Retina (tissue), 1 donor: ENCODE measurements at places on chromosomes 7 and 10.

GRCh38 chr7:156158693-156159092 is 346.4 kb upstream of the SHH start:
- no peak for DNase-seq

- DNase-seq: no peak
These were observed 2.2 kb upstream of the ASCC1 start for GRCh38 chr10:72218325-72218724.

DNA sequence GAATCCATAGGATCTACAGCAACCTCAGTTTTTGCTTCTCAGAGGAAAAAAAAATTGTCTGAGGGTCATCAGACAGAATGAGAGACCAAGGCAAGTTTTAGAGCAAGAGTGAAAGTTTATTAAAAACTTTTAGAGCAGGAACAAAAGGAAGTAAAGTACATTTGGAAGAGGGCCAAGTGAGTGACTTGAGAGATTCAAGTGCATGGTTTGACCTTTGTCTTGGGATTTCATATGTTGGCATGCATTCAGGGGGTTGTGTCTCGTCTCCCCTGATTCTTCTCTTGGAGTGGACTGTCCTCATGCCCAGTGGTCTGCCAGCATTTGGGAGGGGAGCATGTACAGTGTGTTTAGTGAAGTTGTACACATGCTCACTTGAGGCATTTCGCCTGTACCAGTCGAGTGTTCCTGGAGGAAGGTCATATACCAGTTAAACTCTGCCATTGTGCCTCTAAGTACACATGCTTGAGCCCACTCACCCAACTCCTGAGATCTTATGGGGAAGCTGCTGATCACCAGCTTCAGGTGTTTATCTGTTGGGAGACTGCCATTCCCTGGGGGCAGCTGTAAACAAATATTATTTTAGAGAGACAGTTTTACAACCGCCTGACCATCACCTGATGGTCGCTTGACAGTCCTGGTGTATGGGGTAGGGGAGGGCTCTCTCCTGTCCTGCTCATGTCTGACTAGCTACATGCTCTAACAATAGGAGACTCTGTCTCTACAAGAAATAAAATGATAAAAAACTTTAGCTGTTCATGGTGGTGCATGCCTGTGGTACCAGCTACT is 109.4 kb downstream of the EEPD1 start:
- no peak for DNase-seq

DNA sequence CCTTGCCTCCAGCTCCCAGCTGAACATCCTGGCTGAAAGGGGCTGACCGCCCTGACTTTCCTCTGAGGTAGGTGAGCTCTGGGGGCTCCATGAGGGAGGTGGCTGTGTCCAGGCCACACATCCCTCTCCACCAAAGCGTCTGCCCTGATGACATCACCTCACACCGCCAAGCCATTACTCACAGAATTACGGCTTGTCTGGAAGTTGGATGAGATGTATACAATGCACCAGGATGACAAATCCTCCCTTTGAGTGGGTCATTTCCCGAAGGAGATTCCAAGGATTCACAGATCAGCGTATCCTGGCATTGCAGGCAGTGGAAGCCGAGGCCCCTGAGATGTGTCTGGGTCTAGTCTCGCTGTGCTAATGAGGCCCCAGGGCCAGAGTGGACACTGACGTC is 15.1 kb upstream of the RET start:
- no peak for DNase-seq

DNA sequence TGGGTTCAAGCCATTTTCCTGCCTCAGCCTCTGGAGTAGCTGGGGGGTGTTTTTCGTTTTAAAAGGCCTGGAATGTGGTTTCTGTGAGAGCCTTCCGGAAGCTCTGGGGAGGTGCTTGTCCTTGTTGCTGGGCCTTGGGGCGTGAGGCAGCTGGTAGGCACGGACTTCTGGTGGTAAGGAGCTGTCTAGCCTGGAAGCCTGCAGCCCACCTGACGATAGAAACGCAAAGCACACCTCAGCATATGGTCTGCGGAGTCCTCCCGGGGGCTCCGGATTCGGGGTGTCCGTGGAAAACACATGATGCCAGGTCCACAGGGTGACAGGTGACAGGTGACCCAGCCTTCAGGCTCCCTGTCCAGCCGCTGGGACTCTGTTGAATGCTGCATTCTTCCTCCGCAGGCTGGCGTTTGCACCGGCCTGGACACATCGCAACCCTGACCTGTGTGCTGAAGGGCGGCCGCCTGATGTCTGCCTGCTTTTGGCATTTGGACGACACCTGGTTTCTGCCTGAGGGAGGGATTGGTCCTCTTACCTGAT is 37.3 kb downstream of the INPP5A start:
- DNase-seq: peak; percentile 63

- DNase-seq: no peak
These were observed 143.1 kb downstream of the WDR37 start for GRCh38 chr10:1199345-1199673.

DNA sequence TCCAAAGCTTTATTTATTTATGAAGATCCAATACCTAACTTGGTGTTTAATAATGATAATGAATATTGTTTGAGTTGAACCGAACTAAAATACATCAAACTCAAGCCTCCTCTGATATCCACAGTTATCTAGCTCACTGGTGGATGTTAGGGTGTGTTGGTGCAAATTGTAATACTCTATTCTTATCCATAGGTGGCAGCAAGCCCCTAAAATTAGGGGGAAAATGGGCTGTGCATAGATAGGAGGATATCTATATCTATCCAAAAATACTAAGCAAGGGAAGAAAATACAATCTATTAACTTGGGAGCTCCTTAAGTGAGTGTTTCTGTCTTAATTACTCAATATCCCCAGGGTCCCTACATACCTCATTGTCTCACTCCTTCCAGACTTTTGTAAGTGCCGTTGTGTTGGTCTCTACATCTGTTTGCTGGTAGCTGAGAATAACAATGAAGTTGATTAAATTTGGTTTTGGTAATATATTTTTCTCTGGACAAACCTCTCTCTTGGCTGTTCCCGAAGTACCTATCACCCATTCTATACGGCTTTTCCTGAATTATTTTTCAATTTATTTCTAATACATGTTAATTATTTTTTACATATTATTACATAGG is 55.0 kb upstream of the VWDE start:
- peak; percentile 18 for DNase-seq

DNA sequence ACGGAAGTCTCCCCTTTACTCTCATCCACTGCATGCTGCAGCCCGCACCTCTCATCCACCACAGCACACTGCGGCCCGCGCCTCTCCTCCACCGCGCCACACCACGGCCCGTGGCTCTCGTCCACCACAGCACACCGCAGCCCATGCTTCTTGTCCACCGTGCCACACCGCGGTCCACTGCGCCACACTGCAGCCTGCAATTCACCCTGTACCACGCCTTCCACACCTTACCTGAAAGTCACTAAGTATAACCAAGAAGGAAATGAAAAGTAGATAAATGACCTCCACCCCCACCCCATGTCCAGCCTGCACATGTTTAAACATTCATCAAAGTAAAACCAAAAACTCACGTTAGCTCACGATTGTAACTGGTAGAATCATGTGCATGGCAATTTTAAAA is 176.1 kb downstream of the DIP2C start:
- no peak for DNase-seq

- DNase-seq: no peak
These were observed 20.9 kb upstream of the KLF6 start for GRCh38 chr10:3805791-3806461.

GRCh38 chr10:72228318-72228751 is 12.3 kb upstream of the ASCC1 start:
- no peak for DNase-seq

- peak; percentile 75 for DNase-seq
These were observed 21.6 kb upstream of the AP5Z1 start for GRCh38 chr7:4753598-4754432.

DNA sequence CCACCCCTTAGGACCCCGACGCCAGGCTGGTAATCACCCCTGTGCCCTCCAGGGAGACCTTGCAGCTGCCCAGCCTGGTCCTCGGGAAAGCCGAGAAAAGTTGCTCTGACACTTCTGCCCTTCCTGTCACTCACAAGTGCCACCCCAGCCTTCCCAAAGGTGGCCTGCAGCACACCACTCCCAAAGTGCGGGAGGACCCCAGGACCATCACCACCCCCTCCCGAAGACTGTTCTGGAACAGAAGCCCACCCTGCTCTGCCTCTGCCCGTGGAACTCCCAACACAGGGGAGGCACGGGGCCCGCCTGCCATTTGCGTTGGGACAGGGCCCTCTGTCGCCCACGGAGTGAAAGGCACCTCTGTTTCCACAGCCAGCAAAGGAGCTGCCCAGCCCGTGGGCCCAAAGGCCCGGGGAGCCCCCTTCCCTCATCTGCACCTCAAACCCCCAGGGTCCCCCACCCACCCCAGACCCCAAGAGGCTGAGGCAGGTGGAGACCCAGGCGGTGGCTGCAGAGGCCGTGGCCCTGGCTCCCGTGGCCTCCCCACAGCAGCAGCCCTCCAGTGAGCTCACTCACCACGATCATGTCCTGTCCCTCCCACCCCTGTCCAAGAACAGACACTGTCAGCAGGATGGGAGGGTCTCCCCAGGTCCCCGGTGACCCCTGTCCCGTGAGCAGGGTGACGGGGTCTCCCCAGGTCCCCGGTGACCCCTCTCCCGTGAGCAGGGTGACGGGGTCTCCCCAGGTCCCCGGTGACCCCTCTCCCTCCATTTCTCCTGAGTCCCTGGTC is 47.8 kb upstream of the PPP2R2D start:
- DNase-seq: no peak
